Stimulated activated CD8-positive, alpha-beta memory T cell treated with anti-CD3 and anti-CD28 coated beads, Interleukin-4, amount 100 ng/mL, for 1 hour (primary cell): ENCODE measurements at places on chromosomes 12 and 14.
A peak's percentile ranks its signal among the peaks of the same experiment; 100 is the strongest.

DNA sequence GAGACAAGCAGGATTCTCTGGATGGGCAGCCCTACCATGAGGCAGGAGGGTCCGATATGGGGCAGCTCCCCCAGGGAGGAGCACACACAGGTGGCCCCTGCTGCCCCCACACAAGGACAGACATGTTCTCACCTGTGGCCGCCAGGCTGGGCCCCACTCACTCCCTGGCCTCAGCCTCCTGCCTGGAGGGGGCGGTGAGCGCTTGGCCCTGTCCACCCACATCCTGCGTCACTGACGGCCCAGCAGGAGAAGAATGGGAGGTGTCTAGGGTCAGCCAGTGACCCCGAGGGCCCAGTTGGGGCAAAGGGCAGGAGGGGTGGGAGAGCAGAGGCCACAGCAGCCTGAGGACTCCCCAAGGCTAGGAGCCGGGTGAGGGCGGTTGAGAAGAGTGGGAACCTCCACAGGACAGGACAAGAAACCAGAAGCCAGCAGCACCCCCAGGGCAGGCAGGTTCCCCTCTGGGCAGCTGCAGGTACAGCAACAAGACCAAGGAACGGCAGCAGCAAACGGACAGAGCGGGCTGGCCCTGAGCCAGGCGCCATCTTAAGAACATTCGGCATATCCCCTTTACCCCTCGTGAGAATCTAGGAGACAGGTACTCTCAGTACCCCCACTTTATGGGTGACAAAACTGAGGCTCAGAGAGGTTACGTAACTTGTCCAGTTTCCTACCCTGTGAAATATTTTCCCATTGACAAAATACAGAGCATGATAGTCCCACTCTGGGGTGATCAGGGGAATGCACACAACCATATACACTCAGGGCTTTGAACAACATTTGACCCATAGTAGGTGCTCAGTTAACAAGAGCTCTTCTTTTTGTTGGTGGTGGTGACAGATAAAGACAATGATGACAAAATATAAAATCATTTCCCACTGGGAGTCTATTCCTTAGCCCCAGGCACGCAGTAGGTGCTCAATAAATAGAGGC, 74.3 kb downstream of the NCOR2 start:
- no peak for DNase-seq

DNA sequence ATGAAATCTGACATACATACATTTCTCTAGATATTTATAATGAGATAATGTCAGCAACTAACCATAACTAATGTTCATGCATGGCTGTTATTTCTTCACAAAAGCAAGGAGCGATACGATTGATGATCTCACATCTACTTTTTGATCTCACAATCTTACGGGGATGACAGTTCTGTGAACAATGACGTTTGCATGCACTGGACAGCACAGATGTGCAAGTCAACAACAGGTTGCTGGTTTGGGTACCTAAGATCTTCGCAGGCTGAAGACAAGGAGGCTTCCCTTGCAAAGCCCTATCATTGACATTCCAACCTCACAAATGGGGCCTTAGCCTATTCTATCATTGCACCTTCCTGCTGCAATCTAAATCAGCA, 53.6 kb downstream of the C12orf42 start:
- no peak for DNase-seq

DNA sequence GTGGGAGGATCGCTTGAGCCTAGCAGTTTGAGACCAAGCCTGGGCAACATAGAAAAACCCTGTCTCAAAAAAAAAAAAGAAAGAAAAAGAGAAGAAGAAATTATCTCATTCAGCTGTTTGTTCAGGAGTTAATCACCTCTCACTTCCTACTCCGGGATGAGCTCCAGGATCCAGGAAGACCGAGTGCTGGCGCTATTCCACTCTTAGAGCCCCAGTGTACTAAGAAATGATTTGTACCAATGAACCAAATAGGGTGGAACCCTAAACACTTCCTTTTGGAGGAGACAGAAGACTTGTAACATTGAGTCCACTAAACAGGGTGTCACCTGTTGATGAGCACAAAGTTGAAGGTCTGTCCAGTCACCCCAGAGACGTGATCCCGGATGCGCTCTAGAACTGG, 3.6 kb downstream of the ALKBH2 start:
- DNase-seq = no peak

- no peak for DNase-seq
These were observed 315.7 kb downstream of the NAV3 start for GRCh38 chr12:78146365-78146772.

GRCh38 chr12:119383206-119383605, 48.7 kb downstream of the CCDC60 start:
- no peak for DNase-seq

DNA sequence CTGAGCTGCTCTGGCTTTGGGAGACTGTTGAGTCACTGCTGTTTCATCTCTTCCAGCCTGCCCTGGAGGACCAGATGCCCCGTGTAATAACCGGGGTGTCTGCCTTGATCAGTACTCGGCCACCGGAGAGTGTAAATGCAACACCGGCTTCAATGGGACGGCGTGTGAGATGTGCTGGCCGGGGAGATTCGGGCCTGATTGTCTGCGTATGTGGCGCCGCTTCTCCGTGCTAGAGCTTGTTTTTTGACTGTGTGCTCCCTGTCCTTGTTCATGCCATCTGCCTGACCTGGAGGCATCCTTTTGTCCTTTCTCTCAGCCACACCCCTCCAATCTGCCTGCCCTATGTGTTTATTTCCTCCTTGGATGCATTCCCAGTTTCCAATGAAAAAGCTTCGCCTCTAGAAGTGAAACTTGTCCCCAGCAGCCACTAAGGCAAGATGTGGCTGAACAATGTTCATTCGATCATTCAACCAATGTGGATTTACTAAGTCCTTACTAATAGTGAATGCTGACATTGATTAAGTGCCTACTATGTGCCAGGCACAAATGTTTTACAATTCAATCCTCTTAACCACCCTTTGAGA, 98.6 kb downstream of the NT5DC3 start:
- DNase-seq = no peak

DNA sequence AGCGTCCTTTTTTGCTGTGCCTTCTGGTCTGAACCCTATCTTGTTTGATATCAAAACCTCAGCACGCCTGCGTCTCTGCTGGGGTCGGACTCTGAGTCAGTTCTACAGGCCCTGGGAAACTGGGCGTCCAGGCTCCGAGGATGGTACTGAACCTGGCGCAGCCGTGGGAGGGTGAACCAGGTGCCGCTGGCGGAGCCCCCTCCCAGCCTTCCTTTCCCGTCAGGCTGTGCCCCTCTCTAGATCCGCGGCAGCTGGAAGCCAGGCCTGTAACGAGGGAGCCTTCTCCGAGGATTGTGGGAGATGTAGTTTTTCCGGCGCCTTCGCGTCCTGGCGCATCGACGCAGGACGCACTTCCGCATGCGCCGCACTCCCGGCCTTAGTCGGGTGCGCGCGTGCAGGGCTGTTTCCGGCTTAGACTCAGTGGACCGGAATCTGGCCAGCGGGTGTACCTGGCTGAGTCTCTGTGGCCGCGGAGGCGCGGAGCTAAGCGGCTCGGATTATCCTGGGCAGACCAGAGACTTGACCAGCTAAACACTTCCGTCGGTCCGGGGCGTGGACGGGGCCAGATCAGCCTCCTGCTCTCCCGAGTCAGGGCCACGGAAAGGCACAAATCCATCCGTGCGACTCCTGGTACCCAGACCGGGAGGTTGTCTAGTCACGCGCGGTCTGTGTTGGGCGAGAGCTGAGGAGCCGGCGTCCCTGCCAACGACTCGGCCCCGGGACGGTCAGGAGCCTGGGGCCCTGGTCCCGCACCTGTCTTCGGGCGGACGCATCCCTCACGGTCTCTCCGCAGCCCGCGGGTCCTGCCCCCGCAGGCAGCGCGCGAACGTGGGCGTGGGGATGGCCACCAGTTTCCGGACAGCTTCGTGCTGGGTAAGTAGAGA, at the start of gene ZNF26:
Gene ZNF26, plus strand, starts transcription at position 367 of the 884 bp plus-strand sequence. Its CDS starts 474 bp downstream, at position 841.
- DNase-seq = peak; percentile 63

GRCh38 chr12:998020-998874, 7.2 kb downstream of the ERC1 start:
- DNase-seq = no peak

GRCh38 chr12:113155646-113156045, 6.1 kb downstream of the CFAP73 start:
- no peak for DNase-seq

DNA sequence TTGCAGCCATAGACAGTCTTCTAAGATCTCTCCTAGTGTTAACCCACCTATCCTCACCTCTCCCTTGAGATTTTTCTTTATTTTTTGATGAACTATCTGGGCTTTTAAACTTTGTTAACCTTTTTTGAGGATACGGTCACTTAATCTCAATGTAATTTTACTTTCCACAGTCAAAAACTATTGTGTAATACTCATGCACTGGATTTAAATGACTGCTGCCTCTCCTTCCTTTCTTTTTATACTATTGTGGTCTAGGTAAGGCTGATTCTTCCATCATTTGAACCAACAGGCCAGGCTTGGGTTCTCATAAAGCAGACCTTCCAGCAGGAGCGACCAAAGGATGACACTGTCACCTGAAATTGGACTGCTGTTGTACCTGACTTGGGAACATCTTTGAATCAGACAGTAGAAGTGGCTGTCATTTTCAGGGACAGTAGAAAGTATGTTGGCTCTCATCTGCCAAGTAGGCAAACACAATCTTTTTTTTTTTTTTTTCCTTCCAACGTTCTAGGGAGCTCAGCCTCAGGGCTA, 689 bp upstream of the PDE3A start:
- DNase-seq = no peak

DNA sequence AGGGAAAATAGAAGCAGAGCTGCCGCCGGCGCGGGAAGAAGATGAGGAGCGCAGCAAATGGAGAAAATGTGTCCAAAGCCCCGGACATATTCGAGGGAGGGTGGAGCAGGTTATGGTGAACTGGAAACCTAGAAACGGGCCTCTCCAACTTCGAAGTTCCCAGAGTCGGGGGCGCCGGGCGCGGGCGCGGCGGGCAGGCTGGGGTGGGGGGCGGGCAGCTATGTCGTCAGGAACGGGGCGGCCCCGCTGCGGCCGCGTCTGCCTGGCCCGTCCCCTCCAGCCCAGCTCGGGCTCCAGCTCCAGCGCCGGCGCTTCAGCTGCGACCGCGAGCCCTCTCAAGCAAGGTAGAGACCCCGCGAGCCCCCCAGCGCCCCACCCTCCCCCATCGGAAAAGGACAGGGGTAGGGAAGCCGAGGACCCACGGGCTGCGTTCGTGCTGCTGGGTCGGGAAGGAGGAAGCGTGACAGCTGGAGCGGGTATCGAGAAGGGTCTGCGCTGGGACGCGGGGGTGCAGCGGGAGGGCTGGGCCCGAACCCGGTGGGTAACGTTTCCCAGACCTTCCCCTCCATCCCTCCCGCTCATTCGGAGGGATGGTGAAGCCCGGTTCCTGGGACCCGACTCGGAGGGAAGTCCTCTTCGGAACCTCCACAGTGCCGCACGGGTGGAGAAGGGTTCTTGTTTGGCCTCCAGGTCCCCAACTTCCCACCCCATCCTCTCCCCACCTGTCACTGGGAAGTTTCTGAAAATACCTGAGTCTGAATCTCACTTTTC, 1.0 kb downstream of the DGKA start:
- no peak for DNase-seq

DNA sequence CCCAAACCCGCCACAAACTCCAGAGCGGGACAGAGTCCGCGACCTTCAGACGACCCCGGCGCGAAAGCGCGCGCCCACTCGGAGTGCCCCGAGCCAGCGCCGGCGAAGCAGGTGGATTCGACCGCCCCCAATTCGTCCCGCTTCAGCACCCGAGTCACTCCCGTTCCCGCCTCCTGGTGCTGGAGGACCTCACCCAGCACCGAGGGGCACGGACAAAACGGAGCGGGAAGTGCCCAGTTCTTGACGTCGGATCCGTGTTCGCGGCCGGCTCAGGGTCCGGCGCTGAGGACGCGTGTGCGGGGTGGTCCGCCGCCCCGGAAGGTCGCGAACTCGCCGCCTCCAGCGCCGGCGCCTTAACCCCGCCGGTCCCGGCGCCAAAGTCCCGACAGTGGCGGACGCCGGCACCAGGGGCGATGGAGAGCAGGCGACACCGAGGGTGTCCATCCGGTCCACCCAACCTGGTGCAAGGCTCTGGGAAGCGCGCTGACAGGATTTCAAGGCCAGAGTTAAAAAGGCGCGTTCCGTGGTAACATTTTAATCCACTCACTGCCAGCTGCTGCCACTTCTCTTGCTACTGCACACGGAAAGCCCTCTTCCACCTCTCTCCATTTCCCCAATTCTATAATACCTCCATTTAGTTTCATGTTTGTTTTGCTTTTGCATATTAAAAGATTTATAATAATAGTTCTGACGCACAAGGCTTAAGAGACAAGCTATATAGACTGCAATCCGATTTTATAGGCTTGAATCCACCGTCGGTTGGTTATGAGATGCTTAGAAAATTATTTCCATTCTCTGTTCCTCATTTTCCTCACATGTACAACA, 240.0 kb upstream of the CPNE8 start:
- DNase-seq = no peak

DNA sequence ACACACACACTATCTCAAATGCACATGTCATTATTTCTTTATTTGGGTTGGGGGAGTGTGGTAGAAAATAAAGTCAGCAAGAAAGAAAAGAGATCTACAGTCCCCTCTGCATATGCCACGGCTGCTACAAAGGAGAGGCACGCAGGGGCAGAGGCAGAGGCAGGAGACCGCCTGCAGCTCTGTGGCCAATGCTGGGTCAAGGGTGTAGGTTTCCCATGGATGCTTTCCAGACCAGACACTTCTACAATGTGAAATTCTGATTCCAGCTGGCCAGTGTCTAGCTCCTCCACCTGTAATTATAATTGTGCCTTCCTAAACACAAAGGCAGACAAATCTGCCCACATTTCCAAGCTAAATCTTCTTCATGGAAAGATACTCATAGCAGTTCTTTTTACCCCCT, 19.2 kb downstream of the VPS37B start:
- no peak for DNase-seq

DNA sequence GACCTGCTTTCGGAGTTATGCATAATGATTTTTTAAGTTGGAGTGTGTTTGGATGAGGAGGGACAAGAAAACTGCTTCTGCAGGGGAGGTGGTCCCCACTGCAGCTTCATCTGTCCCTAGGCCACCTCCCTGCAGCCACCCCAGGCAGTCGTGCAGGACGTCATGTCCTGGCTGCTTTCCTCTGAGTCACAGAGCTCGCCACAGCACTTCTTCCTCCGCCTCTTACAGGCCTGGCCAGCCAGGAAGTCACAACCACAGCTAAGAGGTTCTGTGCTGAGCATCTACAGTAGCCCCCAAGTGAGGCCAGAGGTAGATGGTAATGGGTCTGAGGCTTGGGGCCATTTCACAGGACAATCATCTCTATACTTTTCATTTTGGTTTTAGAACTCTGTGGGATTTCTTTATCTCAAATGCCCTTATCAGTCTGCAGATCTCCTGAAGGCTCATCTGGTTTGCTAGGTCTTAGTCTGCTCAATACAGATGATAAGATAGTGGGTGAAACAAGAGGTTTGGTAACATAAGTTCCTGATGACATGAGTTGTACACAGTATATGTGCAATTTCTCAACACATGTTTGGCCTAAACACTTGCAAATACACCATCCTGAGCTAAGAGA, 106.4 kb downstream of the ARF6 start:
- no peak for DNase-seq

- DNase-seq = no peak
These were observed 372.9 kb downstream of the APAF1 start for GRCh38 chr12:99017971-99018370.

GRCh38 chr14:24250354-24250753, 7.9 kb upstream of the TINF2 start:
- DNase-seq = no peak
